NCI-H1417 treated with DMSO at 0.1 percent for 48 hours (cell line): ENCODE measurements at places on chromosomes 4 and X.

- peak; percentile 0 for DNase-seq
These were observed 132.8 kb upstream of the GPR101 start for GRCh38 chrX:137166591-137166990.

GRCh38 chr4:94848326-94848725, 90.6 kb downstream of the BMPR1B start:
- DNase-seq: no peak

DNA sequence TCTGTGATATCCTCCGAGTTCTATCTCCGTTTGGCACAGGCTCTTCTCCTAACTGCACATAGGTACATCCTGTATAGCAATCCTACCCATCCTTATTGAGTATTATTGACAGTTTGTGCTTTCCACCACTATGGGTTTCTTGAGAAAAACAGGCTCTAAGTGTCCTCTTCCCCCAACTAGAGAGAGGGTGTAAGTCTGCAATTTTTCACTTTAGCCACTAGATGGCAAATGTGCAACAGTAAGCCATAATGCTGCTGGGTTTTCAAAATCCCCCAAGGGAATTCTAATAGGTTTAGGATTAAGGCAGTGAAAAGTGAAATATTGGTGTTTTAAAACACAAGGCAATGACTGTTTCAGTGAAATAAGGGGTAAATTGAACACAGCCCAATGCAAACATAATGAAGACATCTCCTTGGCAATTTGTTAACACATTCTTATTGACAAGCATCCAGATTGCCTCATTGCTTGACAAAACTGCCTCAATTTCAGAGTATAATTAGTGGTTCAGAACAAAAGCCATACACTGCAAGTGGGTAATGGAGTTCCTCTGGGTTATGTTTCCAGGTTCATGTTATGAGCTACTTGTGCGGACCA, 239.0 kb upstream of the HTR2C start:
- no peak for DNase-seq

DNA sequence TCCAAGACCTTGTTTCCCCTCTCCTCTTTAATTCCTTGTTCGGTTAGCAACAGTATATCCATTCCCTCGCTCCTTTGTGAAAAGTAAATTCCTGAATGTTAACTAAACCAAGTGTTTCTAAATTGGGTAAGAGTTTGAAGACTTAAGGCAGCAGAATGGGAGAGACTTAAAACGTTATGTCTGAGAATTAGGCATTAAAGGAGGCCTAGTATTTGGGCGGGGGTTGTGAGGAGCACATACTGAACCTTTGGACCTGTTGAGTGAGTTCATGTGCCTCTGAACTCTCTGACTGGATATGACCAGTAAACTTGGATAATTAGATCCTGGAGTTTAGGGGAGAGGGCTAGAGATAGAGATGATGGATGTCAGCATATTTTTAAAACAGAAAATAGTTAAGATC, 1.2 kb downstream of the MSMO1 start:
- no peak for DNase-seq

DNA sequence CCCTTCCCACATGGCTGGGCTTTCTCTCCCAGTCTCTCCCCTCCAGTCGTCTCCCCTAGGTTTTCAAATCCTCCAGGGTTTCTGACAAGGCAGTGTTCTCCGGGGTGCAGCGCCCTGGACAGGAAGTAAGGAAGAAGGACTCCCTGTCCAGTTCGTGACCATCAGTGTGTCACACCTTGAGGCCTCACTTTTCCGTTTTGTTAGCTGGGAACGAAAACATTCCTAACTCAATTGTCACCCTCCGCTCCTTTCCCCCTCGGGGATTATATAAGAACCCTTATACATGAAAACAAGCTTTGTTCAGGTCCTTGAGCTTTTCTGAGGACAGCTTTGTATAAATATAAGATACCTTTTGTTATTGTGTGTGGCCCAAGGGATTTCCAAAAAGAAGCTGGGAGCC, 92.1 kb downstream of the KDR start:
- no peak for DNase-seq

- no peak for DNase-seq
These were observed 57.8 kb downstream of the APBB2 start for GRCh38 chr4:41156574-41156973.

GRCh38 chr4:144709793-144710525, 64.0 kb downstream of the HHIP start:
- no peak for DNase-seq

DNA sequence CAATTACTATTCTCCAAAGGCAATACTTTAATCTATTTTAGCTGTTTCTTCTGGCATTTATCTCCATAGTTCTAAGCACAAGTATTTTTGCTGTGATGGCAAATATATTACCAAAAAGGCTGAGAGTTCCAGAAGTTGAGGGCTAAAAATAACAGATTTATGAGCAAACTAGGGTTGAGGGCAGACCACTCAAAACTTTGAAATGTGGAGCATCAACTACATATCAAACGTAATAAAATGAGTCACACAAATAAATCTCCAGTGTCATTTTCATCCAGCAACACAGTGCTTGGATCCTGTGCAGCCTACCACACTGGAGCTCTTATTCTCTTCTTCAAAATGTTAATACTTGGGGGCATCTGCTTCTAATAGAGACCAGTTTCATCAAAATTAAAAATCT, 163.9 kb downstream of the HS3ST1 start:
- no peak for DNase-seq

- no peak for DNase-seq
These were observed 2.3 kb upstream of the METTL14 start for GRCh38 chr4:118682928-118683327.

DNA sequence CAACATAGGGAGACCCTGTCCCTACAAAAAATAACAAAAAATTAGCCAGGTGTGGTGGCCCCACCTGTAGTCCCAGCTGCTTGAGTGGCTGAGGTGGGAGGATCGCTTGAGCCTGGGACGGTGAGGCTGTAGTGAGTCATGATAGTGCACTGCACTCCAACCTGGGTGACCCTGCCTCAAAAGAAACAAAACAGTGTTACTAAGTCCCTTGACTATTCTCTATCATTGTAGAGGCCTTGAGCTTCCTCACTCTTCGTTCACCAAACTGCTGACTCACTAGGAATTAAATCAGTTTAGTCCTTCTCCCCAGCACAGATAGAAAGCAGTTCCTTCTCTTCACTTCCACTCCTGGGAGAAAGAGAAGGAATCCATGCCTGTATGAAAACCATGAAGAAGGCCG, 14.5 kb downstream of the CDS1 start:
- DNase-seq: no peak

GRCh38 chr4:30875658-30876269, 155.6 kb downstream of the PCDH7 start:
- no peak for DNase-seq

GRCh38 chr4:47120783-47121182, 89.4 kb downstream of the GABRB1 start:
- no peak for DNase-seq

- DNase-seq: no peak
These were observed 64.4 kb downstream of the TBC1D19 start for GRCh38 chr4:26648260-26648659.

GRCh38 chr4:95108883-95109421, 351.2 kb downstream of the BMPR1B start:
- no peak for DNase-seq

DNA sequence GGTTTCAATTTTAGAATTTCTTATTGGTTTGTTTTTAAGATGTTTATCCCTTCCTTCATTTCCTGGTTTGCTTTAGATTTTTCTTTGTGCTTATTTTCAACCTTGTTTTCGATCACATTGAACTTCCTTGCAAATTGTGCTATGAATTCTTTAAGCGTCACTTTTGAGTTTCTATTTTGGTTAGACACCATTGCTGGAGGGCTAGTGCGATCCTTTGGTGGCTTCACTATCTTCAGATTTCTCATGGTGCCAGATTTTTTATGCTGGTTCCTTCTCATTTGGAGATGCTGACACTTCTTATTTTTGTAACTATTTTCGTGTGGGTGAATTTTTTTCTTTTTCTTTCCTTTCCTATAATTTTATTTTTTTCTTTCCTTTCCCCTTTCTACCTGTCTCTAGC, 227.2 kb upstream of the HDX start:
- no peak for DNase-seq

DNA sequence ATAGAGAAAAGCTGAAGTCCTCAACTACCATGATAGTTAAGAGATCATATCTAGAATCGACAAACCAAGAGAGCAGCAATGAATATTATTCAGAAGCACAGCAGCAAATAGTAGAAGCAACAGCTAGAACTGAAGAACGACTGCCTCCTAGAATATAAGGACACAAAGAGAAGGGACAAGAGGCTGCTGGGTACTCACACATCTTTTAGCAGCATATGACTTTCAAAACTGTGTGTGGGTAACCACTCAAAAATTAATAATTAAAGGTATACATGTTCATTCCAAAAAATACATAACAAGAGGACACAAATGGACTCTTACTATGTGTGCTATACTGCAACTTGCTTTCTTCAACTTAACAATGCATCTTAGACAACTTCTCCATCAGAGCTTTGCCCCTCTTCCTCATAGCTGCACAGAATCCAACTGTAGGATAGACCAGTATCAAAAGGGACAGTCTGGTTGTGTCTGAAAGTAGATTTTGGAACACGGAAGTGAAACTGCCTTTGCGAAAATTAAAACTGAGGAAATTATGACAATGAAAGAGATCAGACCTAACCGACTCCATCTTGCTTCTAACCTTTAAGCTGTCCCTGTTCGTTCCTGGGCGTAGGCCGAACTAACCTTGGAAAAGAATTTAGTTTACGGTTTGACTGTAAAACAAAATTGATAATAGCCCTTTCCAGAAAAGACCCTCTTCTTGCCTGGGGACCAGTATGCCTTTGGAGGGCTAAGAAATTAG, 125.7 kb downstream of the SH3KBP1 start:
- no peak for DNase-seq

- DNase-seq: no peak
These were observed 37.9 kb downstream of the SUPT20HL2 start for GRCh38 chrX:24276015-24276414.

- DNase-seq: no peak
These were observed 2.2 kb downstream of the TMEM47 start for GRCh38 chrX:34654696-34655490.

DNA sequence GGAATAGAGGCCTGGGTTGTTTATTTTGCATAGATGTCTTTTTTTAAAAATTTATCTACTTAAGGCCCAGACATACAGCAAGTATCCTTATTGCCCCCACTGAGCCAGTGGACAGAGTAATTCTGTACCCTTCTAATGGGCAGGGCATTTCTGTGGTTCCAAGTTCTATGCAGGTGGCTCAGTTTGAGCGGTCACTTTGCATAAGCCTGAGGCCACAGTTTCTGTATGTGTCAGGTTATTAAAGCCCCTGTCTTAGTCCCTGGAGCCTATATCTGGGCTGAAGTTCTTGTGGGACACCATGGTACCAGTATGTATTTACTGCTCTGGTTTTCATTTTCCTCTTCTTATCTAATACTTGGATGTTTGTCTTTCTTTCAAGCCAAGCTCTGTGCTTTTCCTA, 168.8 kb downstream of the MID1IP1 start:
- DNase-seq: no peak

GRCh38 chr4:67460574-67460973, 84.7 kb downstream of the CENPC start:
- no peak for DNase-seq

- no peak for DNase-seq
These were observed 224.5 kb upstream of the TENM3 start for GRCh38 chr4:182018691-182019090.

- DNase-seq: no peak
These were observed 61.0 kb downstream of the ANXA3 start for GRCh38 chr4:78612398-78613178.

- DNase-seq: no peak
These were observed 265.4 kb upstream of the ADGRL3 start for GRCh38 chr4:60934566-60935295.

GRCh38 chr4:108831886-108832285, 69.0 kb upstream of the ETNPPL start:
- no peak for DNase-seq

GRCh38 chr4:171524903-171525302, 288.3 kb upstream of the GALNTL6 start:
- DNase-seq: no peak

- no peak for DNase-seq
These were observed 42.3 kb downstream of the FBXO8 start for GRCh38 chr4:174241162-174241561.

- DNase-seq: no peak
These were observed 100.7 kb downstream of the GPC3 start for GRCh38 chrX:133884430-133885394.

DNA sequence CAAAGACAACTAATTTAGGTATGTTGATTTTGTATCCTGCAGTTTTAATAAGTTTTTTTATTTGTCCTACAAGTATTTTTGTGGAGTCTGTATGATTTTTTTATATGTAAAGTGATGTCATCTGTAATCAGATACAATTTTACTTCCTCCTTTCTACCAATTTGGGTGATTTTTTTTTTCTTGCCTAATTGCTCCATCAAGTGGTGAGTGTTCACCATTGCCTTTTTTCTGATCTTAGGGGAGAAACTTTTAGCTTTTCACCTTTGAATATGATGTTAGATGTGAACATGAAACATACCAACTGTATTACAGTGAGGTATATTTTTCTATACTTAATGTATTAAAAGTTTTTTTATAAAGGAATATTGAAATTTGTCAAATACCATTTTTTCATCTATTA, 362.3 kb downstream of the PABPC4L start:
- no peak for DNase-seq

DNA sequence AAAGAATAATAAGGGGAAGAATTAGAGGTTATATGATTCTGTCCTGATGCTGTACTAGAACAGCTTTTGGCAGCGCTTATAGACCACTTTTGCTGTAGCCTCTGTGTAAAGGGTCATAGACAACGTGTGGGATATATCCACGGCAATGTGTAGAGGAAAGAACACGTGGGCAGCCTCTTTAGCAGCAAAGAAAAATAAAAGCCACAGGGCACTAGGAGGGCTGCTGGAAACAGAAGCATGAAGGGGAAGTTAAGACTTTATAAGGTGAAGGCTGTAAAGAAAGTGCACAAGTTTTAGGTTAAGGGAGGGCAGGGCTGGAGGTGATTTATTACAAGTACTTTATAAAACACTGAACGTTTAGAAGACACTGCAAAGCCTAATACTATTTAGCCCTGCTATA, 20.1 kb upstream of the PHEX start:
- DNase-seq: no peak

- no peak for DNase-seq
These were observed 51.9 kb downstream of the CCNI start for GRCh38 chr4:77023920-77024319.

DNA sequence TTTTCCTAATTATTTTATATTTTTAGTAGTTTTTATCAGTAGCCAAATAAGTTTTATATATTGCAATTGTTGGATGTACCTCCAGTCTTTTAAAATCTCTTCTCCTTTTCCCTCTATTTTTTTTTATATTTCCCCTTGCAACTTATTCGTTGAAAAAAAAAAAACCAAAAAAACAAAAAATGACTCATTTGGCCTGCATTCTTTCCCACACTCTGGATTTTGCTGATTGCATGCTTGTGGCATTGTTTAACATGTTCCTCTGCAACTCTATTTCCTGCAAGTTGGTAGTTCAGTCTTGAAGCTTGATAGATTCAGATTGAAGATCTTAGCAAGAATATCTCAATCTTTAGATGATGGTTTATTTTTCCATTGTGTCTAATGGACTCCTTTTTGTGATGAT, 260.6 kb upstream of the BOD1L1 start:
- no peak for DNase-seq

- DNase-seq: no peak
These were observed 62.2 kb upstream of the GPM6A start for GRCh38 chr4:175874306-175874705.

GRCh38 chrX:10099411-10099810, 57.4 kb upstream of the CLCN4 start:
- DNase-seq: no peak

GRCh38 chr4:14257903-14258302, 630.4 kb upstream of the BOD1L1 start:
- no peak for DNase-seq

- no peak for DNase-seq
These were observed 202.0 kb downstream of the RRAGB start for GRCh38 chrX:55919367-55920221.
